Left lung (tissue), 14 donors: ENCODE measurements at places on chromosomes 3 and 15. TPM values are rescaled to one million over a fixed set of nuclear protein-coding genes. Genes with fewer than 3 reads are reported as not detected.

PRR20G gene
- polyA plus RNA-seq: not detected

OR5K3 gene
- not detected for polyA plus RNA-seq

NEK10 gene
- 2.9 TPM for polyA plus RNA-seq

GPR171 gene
- 0.65 TPM for polyA plus RNA-seq

SNURF gene
- polyA plus RNA-seq: 32.7 TPM

CCR3 gene
- 0.18 TPM for polyA plus RNA-seq

GRCh38 chr3:164004205-164004604, 1074.1 kb downstream of the SI start:
- DNase-seq: peak; percentile 65

DNA sequence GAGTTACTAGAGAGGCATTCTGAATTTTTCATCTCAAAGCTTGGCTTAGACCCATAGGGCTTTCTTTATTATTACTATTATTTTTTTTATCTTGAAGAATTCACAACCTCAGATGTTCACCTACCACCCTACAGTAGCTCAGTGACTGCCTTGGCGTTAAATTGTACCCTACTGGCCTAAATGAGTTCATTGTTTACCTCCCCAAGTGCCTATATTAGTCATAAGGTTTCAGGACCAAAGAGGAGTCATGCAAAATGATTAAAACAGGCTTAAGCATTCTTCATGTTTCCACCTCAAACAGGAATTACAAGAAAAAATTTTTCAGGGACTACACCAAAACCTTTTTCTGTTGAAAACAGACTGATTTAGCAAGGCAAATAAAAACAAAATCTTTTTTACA, 751.5 kb downstream of the SQOR start:
- DNase-seq: no peak

GRCh38 chr3:177197727-177198460, 612 bp upstream of the TBL1XR1 start:
- peak; percentile 71 for DNase-seq

GRCh38 chr15:73934281-73934680, 8.0 kb downstream of the LOXL1 start:
- DNase-seq: no peak

DNA sequence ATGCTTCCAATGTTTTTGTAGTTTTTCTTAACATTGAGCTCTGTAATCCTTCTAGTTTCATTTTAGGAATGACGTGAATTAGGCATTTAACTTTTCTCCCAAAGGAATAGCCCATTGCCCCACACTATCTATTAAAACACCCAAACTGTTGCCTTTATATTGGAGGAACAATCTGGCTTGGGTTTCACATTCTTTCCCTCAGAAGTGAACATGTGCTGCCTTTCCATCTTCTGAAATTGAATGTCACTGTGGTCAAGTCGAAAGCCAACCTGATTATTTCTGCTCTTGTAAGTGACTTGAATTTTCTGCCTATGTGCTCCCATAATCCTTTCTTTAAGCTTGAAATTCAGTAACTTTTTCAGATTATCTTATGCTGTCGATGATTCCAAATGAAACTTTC, 214.5 kb downstream of the SLC9A9 start:
- no peak for DNase-seq

- DNase-seq: no peak
Measured at GRCh38 chr3:82633319-82633718, 871.9 kb upstream of the GBE1 start.

DNA sequence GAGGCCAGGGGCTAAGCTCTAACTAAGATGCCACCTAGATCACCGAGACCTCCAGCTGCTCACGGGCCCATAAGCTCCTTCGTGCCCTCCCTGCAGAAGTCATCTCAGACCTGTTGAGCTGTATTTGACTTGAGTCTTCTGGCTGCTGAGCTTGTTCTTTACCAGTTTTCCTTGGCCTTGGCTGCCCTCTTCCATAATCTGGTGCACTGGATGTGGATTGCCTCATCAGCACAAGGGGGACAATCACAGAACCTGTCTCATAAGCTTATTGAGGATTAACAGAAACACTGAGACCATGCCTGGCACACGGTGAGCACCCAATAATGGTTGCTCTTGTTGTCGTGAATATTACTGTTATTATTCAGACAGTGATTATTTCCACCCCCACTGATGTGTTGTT, 101.1 kb downstream of the EPHB1 start:
- DNase-seq: no peak

DNA sequence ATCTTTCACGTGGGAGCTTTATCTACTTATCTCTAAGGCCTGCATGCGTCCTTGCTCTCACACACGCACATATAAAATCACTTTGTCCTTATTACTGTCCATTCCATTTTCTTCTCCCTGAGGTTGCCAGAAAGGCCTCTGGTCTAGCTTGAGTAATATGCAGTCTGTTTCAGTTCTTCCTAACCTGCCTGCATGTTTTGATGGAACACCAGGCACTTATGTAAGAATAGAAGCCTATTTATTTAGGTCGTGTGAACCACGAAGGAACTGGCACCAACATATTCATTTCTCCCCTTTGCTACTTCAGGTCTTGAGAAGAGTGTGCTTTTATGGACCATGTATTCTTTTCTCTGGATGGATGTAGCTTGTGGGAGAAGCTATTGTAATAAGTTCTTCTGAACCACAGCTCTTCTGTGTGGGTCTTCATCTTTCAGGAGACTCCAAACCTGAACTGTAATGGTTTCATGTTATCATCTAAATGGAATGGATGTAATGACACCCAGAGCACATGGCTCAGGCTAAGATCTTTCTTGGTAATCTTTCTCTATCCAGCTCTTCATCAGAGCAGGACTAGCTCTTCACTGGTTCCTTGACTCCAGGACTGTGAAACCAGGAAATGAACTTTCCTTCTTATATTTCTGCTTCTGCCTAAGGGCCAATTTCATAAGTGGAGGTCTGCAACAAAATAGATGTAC, 53.8 kb downstream of the UBE2E2 start:
- no peak for DNase-seq

DNA sequence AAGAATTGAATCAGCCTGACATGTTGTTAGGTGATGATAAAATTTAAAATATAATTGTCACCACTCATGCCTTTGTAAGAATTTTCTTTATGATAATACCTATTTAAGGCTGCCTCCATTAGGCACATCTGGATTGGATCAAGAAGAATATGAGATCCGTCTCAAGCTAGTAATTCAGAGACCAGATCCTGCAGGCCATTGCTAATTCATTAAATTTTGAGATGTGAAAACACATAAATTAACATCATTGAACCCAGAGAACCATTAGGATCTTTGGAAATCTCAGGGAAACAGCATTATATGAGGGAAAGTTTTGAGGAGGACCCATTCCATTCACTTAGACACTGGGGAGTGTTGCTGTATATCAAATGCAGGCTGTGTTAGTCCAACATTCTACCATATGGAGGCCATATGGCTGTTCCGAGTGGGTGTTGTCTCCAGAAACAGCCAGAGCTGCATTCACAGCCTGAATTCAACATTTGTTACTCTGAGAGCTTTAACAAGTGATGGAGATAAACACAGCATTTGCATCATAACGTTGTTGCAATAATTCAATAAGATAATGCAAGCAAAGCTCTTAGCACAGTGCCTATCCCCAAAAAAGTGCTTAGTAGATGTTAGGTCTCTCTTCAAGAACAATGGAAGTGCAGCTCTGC, 67.4 kb downstream of the DTWD1 start:
- no peak for DNase-seq

GRCh38 chr3:155766206-155766605, 21.3 kb upstream of the PLCH1 start:
- no peak for DNase-seq

DNA sequence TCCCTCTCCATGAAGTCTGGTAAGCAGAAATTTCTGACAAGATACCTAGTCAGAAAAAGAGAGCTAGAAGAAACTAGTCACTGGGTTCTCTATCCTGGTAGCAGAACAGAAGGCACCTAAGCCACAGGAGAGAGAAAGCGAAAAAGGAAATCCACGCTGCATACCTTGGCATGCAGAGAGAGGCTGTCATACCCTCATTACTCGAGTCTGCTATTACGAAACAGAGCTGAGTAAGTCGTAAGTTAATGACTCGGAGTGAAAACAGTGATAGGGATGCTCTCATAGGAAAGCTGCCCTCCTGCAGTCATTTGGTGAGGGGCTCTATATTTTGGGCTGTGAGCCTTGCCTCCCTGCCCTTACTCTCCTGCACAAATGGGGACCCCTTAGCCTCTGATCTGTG, 16.2 kb downstream of the CLRN1 start:
- no peak for DNase-seq

DNA sequence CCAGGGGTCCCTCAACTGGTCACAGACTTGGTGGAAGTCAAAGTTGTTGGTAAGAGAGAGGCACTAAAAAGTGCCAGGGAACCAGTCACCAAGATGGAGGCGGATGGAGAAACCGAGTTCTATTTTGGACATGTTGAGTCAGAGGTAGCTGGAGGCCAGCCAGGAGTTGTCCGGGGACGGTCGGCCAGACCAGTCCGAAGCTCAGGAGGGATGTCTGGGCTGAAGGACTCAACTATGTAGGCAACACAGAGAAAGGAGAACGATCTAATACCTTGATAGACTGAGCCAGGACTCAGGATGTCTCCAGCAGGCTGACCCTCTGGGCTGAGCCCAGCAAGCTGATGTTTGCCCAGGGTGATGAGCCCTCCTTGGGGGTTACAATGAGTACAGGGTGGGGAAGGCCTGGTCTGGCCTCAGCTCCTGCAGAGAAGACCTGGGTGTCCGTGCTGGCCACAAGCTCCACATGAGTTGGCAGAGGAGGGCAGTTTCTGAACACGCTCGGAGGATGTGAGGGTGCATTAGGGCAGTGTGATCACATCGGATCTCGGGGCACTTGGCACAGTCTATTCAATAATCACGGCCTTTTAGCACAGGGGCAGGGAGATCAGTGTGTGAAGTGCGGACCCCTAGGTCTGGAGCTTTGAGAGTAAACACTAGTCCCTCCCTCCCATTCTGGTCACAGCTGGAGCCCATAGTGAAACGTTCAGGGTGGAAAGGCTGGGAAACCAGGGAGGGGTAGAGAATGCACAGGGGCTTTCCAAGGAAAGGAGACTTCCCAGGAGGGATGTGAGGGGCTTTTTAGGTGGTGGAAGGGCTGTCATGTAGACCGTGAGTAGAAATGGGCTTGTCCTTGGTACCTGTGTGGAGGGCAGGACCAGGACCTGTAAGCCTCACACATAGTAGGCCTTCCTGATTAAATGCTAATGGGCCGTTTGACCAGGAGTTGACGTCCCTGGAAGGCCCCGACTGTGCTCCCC, 111.9 kb downstream of the ETFA start:
- DNase-seq: no peak

- DNase-seq: no peak
Measured at GRCh38 chr3:72496051-72496670, 352.1 kb downstream of the SHQ1 start.

DNA sequence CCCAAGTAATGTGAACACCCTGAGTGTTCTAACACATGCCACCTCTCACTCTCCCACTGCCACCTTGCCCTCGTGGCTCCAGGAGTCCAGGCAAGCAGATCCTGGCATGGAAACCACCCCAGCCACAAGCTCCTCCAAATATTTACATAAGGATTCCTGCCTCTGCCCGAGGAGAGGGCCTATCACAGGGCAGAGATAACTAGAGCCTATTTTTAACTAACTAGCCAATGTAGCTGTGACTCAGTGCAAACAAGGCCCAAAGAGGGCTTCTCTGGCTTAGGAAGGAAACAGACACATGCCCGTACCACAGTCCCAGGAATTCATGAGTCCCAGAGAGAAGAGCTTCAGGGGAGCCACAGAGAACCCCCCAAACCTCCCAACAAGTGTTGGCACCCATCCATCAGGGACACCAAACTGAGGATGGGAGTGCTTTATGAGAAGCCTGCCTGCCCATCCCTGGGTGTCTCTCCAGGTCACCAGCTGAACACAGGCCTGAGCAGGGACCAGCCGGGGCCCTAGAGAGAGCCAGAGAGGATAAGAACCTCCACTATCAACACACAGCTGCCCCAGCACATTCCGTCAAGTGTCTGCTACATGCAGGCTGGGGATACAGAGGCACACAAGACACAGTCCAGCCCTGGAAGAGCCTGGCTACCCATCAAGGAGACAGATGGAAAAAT, 9.2 kb downstream of the FYCO1 start:
- no peak for DNase-seq

DNA sequence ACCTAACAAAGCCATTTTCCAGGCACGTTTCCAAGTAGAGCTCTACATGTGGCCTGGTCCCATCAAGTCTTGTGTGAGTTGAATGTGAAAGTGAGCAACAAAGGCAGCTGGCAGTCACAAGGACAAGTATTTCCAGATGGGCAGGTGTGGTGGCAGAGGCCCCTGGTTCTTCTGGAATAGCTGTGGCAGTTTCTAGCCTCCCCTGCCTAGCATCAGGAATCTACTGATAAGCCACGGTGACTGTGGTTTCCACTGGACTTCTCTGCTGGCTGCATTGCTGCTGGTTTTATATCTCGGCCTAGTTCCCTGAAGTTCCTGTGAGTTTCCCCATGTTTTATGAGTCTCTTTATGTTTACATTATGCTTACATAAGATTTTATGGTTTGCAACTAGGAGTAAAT, 117.7 kb downstream of the GOLIM4 start:
- DNase-seq: no peak

- no peak for DNase-seq
Measured at GRCh38 chr15:57229051-57229450, 147.3 kb upstream of the CGNL1 start.

GRCh38 chr15:37016231-37016630, 84.1 kb downstream of the MEIS2 start:
- no peak for DNase-seq

GRCh38 chr3:27679691-27680090, 42.4 kb downstream of the EOMES start:
- DNase-seq: no peak

DNA sequence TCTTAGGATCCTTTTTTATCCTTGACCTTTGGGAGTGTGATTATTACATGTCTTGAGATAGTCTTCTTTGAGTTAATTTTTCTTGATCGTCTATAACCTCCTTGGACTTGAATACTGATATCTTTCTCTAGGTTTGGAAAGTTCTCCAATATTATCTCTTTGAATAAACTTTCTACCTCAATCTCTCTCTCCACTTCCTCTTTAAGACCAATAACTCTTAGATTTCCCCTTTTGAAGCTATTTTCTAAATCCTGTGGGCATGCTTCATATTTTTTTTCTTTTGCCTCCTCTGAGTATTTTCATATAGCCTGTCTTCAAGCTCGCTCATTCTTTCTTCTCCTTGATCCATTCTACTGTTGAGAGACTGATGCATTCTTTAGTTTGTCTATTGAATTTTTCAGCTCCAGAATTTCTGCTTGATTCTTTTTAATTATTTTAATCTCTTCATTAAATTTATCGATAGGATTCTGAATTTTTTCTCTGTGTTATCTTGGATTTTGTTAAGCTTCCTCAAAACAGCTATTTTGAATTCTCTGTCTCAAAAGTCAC, 12.1 kb downstream of the USF3 start:
- DNase-seq: no peak

- DNase-seq: no peak
Measured at GRCh38 chr3:2525968-2526367, 427.3 kb downstream of the CNTN4 start.

GRCh38 chr3:106829206-106829605, 548.0 kb upstream of the CCDC54 start:
- DNase-seq: no peak

GRCh38 chr3:171458071-171458863, 1.9 kb downstream of the TNIK start:
- DNase-seq: no peak

- no peak for DNase-seq
Measured at GRCh38 chr3:115833074-115833473, 209.8 kb downstream of the GAP43 start.

GRCh38 chr3:135083756-135084155, 288.7 kb downstream of the EPHB1 start:
- no peak for DNase-seq
